ENCODE measurements at places on chromosomes 4 and X.

GRCh38 chrX:39167791-39168190, 366.5 kb downstream of the MID1IP1 start:
- DNase-seq, result no peak

GRCh38 chrX:150310417-150310816, 52.7 kb upstream of the MAMLD1 start:
- no peak for DNase-seq

- no peak for DNase-seq
Measured at GRCh38 chrX:5388087-5388486, 840.6 kb downstream of the NLGN4X start.

- DNase-seq, result no peak
Measured at GRCh38 chrX:12951595-12951975, 23.3 kb upstream of the TMSB4X start.

DNA sequence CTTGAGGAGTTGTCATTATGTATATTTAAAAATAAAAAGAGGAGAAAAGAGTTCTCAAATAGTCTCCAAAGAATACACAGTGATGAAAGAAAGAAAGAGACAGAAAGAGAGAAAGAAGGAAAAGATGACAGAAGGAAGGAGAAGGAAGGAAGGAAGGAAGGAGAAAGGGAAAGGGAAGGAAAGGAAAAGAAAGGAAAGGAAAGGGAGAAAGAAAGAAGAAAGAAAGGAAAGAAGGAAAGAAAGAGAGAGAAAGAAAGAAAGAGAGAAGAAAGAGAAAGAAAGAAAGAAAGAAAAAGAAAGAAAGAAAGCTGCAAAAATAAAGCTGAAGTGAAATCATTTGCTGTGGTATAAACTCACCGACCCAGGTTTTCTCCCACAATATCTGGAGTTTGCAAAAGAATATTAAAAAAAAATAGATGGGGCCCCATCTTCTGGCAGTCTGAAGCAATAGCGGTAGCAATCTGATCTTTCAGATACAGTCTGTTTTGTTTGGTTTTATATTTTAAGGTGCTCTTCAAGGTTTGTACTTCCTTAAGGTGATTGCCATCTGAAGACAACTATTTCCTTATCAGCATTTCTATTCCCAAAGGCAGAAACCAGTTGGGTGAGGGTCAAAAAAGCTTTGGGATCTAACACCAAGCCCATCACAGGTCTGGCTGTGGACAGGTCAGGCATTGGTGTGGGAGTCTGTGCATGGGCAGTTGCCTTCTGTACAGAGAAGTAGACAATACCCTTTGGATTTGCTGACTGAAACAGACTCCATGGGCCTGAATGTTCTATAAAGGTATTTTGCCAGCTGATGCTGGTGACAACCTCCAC, 160.4 kb downstream of the CPEB2 start:
- DNase-seq, result no peak

DNA sequence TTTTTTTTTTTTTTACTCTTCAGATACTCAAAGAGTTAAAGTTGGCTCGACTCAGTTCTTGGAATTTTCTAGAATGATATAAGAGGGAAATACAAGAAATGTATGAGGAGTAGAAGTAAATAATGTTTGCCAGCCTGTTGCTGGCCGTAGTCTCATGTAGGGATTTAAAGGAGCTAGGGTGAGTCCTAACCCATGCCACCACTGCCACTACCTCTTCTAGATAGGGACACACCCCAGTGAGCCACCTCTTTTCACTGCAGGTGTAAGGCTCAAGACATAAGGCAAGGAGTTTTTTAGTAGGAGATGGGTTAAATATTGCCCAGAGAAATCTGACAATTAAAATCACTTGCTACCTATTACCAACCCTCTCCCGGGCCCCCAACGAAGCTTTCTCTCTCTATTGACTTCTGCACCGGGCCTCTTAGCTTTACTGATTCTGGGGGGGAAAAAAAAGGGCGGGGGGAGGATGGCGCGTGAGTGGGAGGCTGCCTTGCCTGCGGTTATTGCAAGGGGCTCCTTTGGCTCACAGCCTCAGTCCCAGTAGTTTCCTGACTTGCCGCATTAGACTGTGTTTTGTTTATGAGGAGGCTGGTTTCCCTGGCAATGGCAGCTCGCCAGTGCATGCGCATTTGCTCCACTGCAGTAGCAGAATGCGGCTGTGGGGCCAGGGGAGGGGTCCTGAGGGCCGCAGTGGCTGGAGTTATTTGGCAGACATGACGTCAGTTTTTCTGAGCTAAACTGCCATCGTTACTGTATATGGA, 3.0 kb downstream of the LINC00632 start:
- DNase-seq, result peak; percentile 0

GRCh38 chrX:76407795-76408194, 19.7 kb upstream of the MAGEE1 start:
- DNase-seq, result no peak
